ENCODE measurements at places on chromosomes 1 and 21. TPM values are rescaled to one million over a fixed set of nuclear protein-coding genes. Genes with fewer than 3 reads are reported as not detected.

The GJA8 gene
- total RNA-seq, result not detected

DNA sequence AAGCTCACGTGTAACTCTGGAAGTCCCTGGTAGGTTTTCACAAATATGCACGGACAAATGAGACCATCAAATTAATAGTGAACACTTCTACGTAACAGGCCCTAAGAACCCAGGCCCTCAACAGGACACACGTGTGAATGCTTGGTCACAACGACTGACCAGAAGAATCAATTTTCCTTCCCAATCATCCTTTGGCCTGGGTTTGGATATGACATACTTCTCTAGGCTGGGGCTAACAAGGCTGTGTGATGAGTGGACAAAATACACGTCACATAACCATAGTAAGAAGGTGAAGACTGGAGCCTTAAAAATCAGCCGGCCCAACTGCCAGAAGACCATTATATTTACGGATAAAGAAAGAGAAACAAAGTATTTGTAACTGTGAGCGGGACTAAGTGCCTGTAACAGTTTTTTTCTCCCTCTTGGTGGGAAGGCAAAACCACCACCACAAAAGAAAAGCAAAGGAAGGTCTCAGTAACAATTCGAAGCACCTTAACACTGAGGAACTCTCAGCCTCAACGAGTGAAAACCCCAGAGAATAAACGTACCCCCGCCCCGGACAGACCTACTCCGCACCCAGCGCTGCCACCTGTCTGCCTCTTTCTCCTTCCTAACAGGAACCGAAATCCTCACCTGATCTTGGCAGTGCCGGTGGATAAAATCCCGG is 450 bp downstream of the SDE2 start:
- DNase-seq, result peak; percentile 38

- DNase-seq, result no peak
These were observed 3.9 kb downstream of the CD1B start for GRCh38 chr1:158327481-158327880.

DNA sequence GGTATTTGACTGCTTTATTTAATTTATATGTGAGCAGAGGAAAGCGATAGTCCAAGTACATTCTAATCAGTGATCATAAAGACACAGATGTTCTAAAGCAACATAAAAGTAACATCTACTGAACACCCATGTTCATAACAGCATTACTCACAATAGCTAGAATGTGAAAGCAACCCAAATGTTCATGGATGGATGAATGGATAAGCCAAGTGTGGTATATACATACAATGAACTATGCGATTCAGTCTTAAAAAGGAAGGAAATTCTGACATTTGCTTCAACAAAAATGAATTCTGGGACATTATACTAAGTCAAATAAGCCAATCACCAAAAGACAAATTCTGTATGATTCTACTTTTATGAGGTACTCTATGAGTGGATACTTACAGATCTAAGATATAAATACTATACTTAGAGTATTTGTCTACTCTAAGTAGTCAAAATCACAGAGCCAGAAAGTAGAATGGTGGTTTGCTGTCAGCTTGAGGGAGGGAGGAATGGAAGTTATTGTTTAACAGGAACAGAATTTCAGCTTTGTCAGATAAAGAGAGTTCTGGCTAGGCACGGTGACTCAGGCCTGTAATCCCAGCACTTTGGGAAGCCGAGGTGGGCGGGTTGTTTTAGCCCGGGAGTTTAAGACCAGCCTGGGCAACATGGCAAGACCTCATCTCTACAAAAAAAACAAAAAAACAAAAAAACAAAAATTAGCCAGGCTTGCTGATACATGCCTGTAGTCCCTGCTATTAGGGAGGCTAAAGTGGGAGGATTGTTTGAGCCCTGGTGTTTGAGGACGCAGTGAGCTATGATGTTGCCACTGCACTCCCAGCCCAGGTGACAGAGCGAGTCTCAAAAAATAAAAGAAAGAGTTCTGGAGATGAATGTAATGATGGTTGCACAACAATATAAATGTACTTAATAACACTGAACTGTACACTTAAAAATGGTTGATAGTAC is 79.7 kb upstream of the ARHGAP29 start:
- DNase-seq, result peak; percentile 97

The CACNA1S gene
- not detected for total RNA-seq

Data from renal cortical epithelial cell (primary cell).